ENCODE measurements at places on chromosomes 1 and 21.

GRCh38 chr1:197921235-197922069 is 4.3 kb downstream of the LHX9 start:
- DNase-seq, result no peak

GRCh38 chr1:204314893-204315658 is 44.7 kb downstream of the PLEKHA6 start:
- no peak for DNase-seq

GRCh38 chr1:228276174-228276831 is 68.5 kb downstream of the OBSCN start:
- DNase-seq, result no peak

DNA sequence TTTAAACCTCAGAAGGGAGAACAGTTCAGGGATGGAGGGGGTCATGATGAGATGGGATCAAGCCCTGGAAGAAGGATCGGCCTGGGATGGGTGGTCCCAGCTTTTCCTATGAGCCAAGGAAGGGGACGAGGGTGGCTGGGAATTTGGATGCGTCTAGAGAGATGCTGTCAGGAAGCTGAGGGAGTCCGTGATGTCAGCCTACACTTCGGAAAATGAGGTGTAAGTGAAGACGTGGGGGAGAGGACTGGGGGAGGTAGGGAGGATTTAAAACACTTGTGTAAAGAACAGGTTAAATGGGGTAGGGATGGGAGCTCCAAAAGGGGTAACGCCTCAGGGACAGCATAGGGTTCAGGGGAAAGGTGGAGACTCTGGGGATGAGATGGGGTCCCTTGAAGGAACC is 27.5 kb downstream of the DLGAP3 start:
- no peak for DNase-seq

GRCh38 chr1:13544221-13544556 is 30.4 kb upstream of the LRRC38 start:
- no peak for DNase-seq

DNA sequence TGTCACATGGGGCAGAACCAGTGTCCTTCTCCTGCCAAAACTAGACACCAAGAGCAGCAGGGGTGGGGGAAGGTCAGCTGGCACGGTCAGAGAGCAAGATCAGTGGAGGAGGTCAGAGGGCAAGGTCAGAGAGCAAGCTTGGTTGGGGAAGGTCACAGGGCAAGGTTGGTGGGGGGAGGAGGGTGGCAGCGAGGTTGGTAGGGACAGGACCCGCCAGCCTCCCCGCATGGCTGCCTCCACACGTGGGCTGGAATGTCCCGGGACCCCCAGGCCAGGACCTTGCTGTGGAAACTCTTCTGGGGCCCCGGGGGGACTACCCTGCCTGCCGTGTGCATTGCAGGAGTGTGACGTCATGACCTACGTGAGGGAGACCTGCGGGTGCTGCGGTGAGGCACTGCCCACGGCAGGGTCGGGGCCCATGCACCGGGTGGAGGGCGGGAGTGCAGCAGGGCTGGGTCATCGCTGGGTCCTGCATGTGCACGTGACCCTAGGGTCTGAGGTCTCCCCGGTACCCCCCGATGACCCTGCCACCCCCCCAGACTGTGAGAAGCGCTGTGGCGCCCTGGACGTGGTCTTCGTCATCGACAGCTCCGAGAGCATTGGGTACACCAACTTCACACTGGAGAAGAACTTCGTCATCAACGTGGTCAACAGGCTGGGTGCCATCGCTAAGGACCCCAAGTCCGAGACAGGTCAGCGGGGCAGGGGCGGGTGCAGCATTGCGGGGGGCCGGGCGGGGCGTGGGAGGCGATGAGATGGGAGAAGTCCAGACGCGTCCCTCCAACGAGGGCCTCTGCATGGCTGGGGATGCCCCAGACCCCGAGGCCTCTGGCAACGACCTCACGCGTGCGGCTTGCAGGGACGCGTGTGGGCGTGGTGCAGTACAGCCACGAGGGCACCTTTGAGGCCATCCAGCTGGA is 27.3 kb downstream of the COL6A2 start:
- no peak for DNase-seq

DNA sequence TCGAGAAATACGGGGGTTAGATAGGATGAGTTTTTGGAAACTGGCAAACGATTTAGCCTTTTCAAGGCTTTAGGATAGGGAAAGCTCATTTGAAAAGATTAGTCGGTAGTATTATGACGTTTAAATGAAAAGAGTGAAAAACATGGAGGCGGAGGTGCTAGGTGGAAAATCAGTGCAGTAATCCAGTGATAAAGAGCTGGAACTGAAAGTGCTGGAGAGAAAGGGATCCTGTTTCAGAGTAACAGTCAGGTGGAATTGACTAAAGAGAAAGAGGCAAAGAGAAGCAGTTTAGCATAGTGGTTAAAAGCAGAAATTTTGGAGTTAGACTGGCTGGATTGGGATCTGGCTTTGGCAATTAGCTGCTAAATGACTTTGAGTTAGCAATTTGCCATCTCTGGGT is 945 bp downstream of the WDR3 start:
- DNase-seq, result no peak

- no peak for DNase-seq
Measured at GRCh38 chr1:152870831-152871730, 7.0 kb upstream of the SMCP start.

GRCh38 chr1:31413405-31414001 is 490 bp downstream of the SERINC2 start:
- no peak for DNase-seq

DNA sequence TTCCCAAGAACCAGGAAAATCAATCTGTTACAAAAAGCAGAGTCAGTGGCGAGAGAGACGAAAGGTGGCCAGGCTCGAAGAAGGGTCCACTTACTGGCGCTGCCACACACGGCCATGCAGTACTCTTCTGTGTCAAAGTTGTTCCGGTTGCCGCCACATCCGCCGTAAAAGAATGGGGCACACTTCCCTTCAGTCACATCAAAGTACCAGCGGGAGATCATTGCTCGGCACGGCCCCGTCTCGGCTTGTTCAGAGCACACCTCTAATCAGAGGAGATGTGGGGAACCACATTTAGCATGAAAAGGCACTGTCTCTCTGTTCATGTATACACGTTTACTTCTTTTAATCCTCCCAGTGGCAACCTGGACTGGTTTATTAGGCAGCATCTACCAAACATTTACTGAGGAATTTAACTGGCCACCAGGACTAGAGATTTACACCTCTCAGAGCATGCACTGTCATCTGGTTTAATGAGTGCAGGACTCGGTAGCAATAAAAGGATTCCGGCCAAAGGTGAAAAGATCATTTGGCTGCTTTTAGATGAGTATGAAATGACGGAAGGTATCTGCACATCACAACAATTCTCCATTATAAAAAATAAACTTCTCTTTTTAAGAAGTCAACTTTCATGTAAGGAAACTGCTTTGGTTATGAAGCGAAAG is 170.5 kb downstream of the APP start:
- DNase-seq, result no peak

GRCh38 chr1:55820501-55820900 is 605.3 kb upstream of the USP24 start:
- DNase-seq, result no peak

Measured in GM04503 (cell line).